ENCODE measurements at places on chromosomes 2 and 18.

- no peak for DNase-seq
These were observed 23.1 kb downstream of the CYP27C1 start for GRCh38 chr2:127196998-127197397.

DNA sequence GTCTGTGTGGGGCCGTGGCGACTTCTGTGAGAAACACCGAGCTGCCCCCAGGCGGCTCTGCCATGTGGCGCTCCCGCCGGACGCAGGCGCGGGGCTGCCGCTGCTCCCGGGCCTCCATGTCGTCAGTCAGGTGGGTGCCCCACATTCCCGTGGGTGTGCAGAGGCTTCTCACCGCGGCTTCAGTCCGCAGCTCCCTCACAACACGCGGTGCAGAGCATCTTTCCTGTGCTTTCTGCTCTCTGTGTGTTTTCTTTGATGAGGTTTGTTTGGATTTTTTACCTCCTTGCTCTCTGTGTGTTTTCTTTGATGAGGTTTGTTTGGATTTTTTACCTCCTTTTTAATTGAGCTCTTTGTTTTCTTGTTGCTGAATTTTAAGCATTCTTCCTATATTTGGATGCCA lies 13.0 kb downstream of the AQP12A start:
- DNase-seq = no peak

DNA sequence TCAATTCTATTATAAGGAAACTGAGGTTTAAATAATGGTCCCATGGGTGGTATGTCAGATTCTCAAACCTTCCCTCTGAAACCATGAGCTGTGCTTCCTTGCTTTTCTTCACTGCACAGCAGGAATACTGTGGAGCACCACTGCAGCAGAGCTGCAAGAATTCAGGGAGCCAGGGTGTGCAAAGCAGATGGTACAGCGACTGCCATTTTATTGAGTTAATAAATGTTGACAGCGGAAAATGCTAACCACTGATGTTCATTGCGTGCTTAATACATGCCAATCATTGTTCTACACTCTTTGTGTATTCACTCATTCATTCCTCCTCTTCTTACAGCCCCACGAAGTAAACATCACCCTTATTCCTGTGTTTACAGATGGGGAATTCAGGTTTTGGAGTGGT lies 152.2 kb upstream of the THSD7B start:
- DNase-seq = no peak

- no peak for DNase-seq
These were observed 118.1 kb downstream of the FHOD3 start for GRCh38 chr18:36415625-36416024.

DNA sequence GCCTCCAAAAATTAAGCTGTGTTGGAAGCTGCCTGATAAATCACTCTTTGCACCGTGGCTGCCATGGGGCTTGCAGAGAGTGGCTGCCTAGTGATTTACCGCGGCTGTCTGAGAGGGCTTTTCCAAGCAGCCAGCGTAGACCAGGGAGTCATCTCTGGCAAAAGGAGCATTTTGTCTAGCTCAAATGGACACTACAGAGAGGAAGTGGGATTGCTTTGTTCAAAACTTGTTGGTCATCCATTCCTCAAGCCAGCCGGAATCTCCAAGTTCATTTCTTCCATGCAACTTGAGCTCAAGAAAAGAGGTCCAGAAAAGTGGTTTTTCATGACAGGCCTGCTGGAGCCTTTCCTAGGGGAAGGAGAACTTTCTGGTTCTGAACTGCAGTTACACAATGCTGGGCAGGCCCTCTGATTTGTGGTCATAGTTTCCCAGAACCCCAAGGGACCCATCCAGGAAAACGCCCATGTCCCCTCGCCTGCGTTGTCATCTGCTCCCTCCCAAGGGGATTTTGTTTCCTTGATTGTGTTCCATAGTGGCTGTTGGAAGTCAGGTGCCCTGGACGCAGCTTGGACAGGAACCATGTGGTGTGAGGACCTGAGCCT lies 108.1 kb downstream of the TRIB2 start:
- no peak for DNase-seq
